NCI-H460 (cell line): ENCODE measurements at places on chromosomes 16 and 17. TPM values are rescaled to one million over a fixed set of nuclear protein-coding genes. Genes with fewer than 3 reads are reported as not detected.

DUSP14 gene
- total RNA-seq = 30.2 and 32.4 TPM in 2 replicates

DHRS7C gene
- total RNA-seq = not detected in 2 replicates

GINS3 gene
- 14.5 and 14.7 TPM in 2 replicates for total RNA-seq

KRTAP9-4 gene
- total RNA-seq = not detected in 2 replicates

TNS4 gene
- 0.10 and 0.32 TPM in 2 replicates for total RNA-seq

SEC14L5 gene
- total RNA-seq = 0.02 and 0.12 TPM in 2 replicates

TMEM94 gene
- total RNA-seq = 39.8 and 49.8 TPM in 2 replicates

CRYBA1 gene
- total RNA-seq = not detected in 2 replicates
